ENCODE measurements at places on chromosomes 5 and 9.

- DNase-seq, result no peak
Observed at GRCh38 chr5:16918156-16918555, 17.9 kb downstream of the MYO10 start.

DNA sequence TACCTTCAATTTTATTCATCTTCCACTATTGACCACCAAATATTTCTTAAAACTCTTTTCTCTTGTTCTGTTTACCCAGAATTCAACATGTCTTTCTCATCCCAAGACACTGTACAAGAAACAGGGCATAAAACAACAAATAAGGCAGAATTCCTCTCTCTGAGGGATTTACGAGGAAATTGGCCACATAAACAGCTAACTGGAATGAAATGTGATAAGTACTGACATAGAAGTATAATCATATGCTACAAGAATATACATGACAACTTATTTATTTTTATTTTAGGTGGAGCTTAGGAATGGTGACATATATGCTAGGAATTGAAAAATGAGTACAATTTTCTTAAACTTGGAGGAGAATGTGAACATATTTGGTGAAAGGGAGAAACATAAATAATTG, 48.8 kb upstream of the FBN2 start:
- no peak for DNase-seq

DNA sequence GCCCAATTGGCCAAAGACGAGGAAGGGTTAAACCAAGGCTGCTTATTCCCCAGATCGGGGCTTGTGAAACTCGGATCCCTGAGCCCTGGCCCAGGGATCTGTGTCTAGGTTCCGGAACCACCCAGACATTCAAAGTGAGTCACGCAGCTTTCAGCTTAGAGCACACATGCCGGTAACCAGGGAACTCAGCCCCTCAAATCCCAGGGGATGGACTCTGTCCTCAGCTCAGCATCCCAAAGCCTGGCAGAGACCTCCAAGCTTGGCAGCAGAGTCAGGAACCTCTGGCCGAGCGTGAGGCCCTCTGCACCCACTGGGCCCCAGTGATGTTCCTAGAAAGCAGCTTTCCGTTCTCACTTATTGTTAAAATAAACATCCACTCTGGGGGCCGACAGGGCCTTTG, 5.1 kb downstream of the PNPLA7 start:
- DNase-seq, result no peak

GRCh38 chr5:16935231-16936149, 598 bp downstream of the MYO10 start:
- DNase-seq, result peak; percentile 33

DNA sequence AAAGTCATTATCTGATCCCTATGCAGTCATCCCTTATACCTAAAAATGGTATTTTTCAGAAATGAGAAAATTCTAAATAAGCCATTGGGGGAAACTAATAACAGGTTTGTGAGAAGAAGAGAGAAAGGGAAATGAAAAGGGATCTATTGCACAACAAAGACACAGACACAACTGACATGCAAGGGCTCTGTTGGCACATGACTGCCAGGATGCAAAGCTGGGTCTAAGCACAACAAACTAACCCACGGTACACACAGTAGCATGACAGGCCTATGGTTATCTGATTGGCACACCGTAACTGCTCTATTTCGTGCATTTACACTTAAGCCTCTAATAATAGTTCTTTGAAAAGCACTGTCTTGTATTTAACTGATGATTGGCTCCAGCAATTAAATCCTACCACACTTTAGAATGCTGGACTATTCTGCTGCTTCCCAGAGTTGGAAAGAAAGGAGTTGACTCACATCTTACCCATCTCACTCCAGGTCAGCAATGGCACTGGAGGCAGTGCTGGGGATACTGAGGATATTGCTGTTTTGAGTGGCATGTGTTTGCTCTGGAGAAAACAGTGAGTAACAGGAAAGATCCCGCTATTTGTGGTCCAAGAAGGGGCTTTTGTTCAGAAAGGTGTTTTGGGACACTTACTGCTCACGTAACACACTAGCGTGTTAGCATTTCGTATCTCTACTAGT, 328.3 kb downstream of the GLIS3 start:
- no peak for DNase-seq

GRCh38 chr5:41748631-41749030, 121.6 kb downstream of the OXCT1 start:
- DNase-seq, result no peak
